GM23338 (cell line): ENCODE measurements at places on chromosomes 16 and 17. TPM values are rescaled to one million over a fixed set of nuclear protein-coding genes. Genes with fewer than 3 reads are reported as not detected.

Gene NPIPA8
- 16.7 TPM in 1 of 2 replicates, not detected in the other for total RNA-seq

Gene TBC1D3E
- not detected in 2 replicates for total RNA-seq

Gene DLX4
- 0.10 and 0.58 TPM in 2 replicates for total RNA-seq

Gene TP53TG3B
- not detected in 2 replicates for total RNA-seq
